AML-193 (cell line): ENCODE measurements at places on chromosomes 3 and 15.

DNA sequence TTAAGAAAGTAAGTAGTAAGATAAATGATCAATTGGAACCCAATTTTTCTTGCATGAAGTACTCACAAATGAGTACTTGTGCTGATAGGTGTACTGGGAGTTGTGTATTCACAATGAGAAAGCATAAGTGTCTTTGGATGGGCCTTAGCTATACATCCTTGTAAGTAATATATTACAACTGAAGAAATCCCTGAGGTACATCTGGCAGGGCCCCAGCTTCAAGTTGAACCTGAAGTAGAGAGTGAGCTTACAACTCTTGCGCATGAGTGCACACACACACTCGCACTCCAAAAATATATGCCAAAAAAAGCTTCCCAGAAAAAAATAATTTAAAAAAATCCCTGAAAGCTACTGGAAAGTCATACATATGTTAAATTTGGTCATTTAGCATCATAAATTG lies 222.5 kb downstream of the ROBO2 start:
- no peak for DNase-seq

GRCh38 chr15:36579792-36580431 lies 486 bp downstream of the CDIN1 start:
- no peak for DNase-seq

DNA sequence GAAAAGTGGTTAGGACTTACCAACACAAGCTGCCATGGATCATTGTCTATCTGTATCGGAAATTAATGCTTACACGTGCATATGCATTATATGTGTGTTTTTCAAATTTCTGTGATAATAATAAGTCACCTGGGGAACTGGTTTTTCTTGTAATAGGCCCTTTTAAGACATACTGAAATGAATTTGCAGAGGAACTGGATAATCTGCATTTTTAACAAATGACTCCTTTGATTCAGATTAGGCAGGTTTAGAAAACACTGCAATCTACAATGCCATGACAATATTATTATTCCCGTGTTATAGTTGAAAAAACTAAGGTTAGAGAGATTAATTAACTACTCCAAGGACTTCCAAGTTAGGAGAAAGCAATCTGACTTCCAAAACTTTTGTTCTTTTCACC lies 23.4 kb downstream of the STRIT1 start:
- DNase-seq, result no peak

DNA sequence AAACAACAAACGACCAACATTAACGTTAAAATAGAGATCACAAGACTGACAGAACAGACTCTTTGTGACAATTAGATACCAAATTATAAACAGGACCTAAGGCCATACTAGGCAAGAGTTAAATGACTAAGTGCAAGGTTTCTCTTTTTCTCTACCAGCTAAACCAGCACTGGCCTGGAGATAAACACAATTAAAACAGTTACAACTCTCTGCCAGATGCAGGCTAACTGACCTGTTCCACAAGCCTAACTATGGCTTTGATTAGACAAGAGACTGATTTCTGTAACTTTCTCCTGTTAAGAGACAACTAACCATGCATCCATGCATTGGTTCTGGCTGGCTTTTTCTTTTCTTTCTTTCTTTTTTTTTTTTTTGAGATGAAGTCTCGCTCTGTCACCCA lies 1.6 kb upstream of the ARL8B start:
- no peak for DNase-seq

DNA sequence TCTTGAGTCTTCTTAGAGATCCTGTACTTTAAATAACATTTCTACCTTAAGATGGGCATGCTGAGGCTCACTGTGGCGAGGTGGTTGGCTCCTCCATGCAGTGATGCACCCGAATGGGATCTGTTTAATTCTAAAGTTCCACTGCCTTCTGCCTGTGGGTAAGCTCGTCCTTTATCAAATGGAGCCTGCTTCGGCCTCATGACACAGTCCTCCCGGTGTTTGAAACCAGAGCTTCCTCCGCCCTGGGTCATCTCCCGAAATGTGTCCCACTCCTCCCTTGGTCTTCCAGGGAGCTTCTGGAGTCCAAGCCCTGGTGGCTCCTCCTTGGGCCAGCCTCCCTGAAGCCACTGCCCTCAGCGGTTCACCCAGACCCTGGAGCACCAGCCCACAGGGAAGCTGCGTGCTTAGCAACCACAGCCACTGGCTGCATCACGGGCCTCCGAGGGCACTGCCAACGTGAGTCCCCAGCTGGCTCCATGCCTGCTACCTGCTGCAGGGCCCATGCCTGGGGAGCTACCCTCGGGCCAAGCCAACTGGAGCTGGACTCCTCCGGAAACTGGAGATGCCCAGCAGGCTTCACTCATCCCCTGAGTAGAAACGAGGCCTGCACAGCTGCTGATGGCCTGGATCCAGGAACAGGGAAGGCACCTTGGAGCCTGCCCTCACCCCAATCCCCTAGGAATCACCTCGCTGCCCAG lies 3.3 kb downstream of the RHCG start:
- DNase-seq, result no peak
